Fibroblast of skin of scalp (primary cell): ENCODE measurements at places on chromosomes 4 and X.
A peak's percentile ranks its signal among the peaks of the same experiment; 100 is the strongest.

- DNase-seq, result no peak
These were observed 38.0 kb downstream of the ELF4 start for GRCh38 chrX:130072345-130072740.

DNA sequence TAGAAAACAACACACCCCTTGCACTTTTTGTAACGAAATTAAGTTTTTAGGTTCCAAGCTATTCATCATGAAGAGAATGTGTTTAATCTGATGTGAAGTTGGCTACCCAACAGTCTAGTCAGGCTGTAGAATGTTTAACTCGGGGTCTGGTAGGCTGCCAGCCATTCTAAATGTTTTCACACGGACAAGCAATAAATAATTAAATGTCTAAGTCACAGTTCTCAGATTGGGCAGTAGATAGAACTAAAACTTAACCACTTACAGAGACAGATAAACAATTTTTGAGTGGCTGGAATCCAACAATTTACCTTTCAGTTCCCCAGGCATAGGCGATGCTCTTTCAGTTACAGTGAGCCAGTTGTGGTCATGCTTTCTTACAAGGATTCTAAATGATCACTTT is 66.5 kb downstream of the CHIC2 start:
- peak; percentile 12 for DNase-seq

GRCh38 chrX:121733514-121733913 is 686.1 kb downstream of the GLUD2 start:
- DNase-seq, result no peak

- DNase-seq, result peak; percentile 29
These were observed at the start of gene ADGRG2 for GRCh38 chrX:19121898-19122640. Gene ADGRG2 (minus strand): TSS chrX:19122468. CDS start chrX:19068834, 53,634 bp downstream.

GRCh38 chr4:114727461-114727860 is 128.9 kb downstream of the UGT8 start:
- no peak for DNase-seq

GRCh38 chr4:162839814-162840213 is 326.9 kb downstream of the NAF1 start:
- DNase-seq, result no peak

- DNase-seq, result no peak
These were observed 689 bp downstream of the SSR4 start for GRCh38 chrX:153794897-153795816.

DNA sequence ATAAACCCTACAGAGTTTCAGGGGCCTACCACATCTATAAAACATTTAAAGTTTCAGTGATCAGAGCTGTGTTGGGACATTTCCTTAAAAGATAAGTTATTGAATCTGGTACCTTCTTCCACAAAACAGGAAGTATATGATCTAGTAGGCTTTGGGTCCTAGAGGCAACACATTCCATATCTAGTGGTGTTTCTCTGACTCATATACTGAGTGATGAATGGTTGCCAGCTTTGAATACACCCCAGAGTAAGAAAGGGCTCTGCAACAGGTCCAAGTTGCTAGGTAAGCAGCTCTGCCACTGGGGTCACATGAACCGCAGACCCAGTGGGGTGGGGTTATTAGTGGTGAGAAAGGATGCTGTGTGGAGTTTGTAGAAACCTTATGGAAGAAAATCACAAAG is 32.4 kb upstream of the BLTP1 start:
- DNase-seq, result no peak

- DNase-seq, result peak; percentile 1
These were observed 2308.1 kb upstream of the AGA start for GRCh38 chr4:179750374-179750773.

GRCh38 chr4:15370296-15370695 is 57.5 kb upstream of the C1QTNF7 start:
- DNase-seq, result no peak

DNA sequence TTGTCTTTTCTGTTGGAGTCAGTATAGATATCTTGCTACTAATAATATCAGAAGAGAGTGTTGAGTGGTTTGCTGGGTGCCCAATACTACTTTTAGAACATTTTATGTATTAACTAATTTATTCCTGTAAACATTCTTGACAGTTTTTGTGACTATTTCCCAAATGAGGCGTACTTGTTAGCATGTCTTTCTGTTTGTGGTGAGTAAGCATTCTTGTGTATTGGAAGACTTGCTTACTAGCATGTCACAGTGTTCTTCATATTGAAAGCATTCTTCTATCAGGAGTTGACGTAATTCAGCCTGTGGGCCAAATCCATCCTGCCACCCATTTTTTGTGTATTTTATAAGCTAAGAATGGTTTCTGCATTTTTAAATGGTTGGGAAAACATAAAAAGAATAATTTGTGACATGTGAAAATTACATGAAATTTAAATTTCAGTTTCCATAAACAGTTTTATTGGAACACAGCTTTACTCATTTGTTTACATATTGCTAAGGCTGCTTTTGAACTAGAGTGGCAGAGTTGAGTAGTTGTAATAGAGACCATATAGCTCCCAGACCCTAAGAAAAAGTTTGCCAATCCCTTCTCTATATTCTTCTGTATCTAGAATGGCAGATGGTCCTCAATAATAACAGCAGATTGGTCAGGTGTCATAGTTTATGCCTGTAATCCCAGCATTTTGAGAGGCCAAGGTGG is 20.4 kb downstream of the REPS2 start:
- DNase-seq, result no peak

DNA sequence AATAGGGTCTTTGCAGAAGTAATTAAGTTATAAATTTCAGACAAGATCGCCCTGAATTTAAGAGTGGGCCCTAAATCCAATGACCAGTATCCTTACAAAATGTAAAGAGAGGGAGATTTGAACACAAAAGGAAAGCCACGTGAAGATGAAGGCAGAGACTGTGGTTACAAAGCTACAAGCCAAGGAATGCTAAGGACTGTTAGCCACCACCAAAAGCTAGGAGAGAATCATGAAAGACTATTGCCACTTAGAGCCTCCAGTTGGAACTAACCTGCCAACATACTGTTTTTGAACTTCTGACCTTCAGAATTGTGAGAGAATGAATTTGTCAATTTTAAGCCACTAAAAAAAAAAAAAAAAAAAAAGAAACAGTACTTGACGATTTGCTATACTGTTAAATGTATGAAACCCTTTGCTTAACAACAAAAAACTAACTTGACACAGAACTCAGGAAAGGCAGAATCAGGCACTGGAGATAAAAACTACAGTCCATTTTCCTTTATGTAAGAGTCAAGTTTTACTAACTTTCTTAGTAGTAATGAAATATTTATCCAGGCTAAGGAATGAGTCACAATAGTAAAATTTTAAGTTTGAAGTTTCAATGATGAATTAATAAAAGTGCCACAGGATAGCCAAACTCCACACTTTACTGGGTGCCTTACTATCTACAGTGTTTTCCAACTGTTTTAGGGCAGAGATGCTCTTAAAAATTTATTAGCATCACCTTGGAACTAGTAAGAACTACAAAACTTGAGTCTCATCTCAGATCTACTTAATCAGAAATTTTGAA is 25.1 kb downstream of the DHX15 start:
- DNase-seq, result no peak

DNA sequence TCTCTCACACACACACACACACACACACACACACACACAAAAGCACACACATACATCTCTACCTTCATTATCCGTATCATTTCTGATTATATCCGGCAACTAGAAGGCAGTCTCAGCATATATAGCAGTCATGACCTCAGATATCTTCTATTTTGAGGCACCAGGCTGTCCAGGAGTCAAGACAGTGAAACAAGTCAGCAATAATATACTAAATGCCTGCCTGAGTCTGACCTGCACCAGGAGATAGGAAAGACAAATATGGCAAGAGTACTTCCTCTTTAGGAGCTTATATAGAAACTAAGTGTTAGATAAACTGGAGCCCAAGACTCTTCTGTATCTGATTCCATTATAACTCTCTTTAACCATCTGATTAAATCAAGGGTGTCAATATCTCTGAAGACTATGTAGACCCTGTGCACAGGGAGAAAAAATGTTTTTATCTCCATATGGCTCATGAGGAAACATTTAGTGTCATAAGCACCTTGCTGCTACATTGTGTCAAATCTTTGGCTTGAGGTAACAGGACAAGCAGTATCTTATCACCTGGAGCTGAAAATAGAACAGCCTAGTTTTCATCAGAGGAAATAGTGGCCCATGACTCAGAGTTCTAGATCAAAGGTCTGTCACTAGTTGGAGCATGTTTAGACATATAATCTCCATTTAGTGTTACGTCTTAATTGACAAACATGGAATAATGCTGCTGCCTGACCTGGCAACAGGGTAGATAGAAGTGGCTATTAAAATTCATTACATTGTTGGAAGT is 27.0 kb upstream of the FAM47B start:
- DNase-seq, result no peak

DNA sequence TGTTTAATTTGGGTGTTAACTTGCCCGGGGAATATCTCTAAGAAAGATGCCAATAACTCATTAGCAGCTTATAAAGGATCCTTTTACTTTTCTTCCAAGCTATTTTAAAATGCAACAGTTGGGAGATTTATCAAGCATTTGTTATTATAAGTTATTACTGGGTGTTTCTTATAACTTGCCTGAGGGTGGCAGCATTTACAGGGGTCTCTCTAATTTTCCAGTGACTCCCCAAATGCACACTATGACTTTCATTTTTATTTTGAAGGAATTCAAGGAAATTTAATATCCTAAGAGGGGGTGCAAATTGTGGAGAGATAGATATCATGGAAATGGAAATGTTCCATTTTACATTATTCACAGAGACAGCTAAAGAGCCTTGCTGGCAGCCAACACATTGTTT is 138.0 kb downstream of the PDGFRA start:
- no peak for DNase-seq

DNA sequence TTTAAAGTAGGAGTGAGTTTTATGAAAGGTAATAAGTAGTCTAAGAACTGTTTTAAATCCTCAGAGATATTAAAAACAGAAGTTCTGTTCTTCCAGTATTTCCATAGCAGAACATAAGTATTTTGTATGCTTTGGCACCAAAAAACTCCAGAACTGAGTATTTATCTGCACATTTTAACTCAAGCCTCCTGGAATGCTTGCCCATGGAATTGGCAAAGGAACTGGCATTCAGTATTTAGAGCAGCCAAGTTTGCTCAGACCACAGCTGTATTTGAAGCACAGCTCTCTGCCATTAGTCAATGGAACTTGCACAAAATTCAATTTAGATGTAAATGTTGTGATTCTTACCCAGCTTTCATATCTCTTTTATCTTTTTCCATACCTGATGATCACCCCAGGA is 42.2 kb downstream of the NDNF start:
- DNase-seq, result no peak

DNA sequence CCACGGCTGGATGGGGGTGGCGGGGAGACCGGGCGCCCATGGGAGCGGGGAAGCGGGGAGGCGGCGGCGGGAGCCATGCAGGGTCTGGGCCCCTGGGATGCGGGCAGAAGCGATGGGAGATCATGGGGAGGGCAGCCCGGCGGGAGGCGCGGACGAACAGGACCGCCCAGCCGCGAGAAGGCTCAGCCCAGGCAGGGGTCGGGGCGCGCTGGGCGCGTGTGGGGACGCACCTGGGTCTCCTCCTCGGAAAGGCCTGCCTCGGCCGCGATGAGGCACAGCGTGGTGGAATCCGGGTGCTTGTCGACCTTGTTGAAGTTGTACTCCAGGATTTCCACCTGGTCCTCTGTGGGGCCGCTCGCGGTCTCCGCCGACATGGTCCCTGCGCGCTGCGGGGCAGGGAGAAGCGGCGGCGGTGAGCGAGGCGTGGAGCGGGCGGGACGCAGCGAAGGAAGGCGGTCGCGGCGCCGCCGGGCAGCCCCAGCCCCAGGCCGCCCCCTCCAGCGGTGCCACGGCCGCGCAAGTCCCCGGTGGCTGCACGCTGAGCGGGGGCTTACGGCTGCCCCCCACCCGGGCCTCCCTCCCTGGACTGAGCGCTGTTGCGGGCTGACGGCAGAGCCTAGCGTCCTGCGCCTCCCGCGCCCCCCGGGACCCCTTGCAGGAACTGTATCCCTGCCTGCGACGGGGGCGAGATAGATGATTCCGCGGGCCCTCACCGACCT is 25.3 kb downstream of the HOPX start:
- DNase-seq, result no peak

GRCh38 chrX:149540621-149541520 is at the start of gene EOLA1:
Gene EOLA1 (plus strand): TSS chrX:149541012. CDS start chrX:149545631, 4,619 bp downstream.
- peak; percentile 94 for DNase-seq

DNA sequence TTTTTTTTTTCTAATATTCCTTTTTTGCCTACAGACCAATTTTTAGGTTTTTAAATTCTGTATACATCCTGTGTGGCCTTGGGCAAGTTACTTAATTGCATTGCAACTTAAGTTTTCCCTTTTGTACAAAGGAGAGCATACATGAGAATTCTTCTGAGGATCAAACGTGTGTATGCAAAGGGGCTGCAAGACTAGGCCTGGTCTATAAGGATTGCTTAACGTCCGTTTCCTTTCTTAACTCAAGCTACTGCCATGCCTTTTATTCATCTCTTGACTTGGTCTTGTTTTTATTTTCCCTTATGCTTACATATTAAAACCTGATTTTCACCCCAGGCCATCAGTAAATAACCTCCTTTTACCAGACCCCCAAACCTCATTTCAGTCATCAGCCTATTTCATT is 13.6 kb downstream of the RBPJ start:
- no peak for DNase-seq

- DNase-seq, result peak; percentile 44
These were observed 17.5 kb upstream of the SH3KBP1 start for GRCh38 chrX:19904778-19905367.

DNA sequence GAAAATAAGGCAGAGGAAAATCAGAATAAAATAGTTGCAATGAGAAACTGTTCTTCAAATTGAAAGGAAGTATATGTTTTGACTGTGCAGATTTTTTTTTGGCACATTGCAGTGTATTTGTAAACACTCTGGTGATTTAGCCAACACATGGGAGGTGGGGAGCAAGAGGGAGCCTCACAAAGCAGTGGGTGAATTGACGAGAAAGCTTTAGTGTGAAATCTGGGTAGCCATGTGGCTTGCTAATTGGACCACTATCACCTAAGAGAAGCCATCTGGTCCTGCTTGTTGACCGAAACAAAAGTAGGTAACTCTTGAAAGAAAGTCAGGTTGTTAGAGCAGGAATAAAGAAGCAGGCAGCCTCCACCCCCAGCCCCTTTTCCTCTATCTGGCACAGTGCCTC is 10.4 kb downstream of the CLCN5 start:
- DNase-seq, result no peak

DNA sequence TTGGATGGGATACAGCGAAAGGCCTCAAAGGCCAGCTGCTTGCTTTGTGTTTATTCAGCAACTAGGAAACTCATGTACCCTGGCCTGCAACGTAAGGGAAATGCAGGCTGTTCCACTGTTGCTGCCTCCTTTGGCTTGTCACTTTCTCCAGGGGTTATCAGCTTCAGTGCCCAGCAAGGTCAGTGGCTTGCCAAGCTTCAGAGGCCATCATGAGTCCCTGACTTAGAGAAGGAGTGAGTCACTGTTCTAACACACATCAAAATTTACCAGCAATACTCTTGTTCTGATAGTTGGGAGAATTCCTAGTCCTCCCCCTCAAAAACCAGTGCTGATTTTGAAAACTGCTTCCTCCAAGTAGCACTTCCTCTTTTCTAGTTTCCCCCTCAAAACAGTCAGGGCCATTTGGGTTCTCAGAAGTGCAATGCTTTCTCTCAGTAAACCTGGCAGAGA is 250.8 kb downstream of the ARHGAP24 start:
- no peak for DNase-seq

- peak; percentile 83 for DNase-seq
These were observed 143.5 kb upstream of the LNX1 start for GRCh38 chr4:53734584-53735353.

GRCh38 chr4:140884431-140885058 is 128.4 kb upstream of the TBC1D9 start:
- DNase-seq, result peak; percentile 76

GRCh38 chrX:72041871-72042851 is 89.6 kb downstream of the RTL5 start:
- DNase-seq, result no peak

GRCh38 chr4:188091-188490 is 63.8 kb downstream of the ZNF718 start:
- no peak for DNase-seq

- DNase-seq, result no peak
These were observed 48.8 kb upstream of the CCSER1 start for GRCh38 chr4:90078440-90078839.
